ENCODE measurements at places on chromosomes 7 and 10.
A peak's percentile ranks its signal among the peaks of the same experiment; 100 is the strongest.

GRCh38 chr7:24378871-24379616, 95.1 kb downstream of the NPY start:
- DNase-seq = no peak

DNA sequence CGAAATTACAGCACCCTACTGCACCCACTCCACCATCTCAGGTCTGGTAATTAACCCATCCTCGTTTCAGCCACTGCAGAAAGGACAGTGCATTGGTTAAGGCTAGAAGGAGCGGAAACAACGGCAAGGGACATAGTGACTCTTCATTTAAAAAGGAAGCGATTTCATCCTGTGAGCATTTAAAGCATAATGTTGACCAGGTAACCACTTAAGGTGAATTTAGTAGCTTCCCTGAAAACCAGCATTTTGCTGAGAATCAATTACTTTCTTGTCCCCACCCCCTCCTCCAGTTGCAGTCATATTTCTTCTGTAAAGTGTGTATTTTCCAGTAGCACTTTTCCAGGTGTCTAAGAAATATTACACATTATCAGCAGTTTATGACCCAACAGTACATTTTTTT, 821 bp upstream of the JAZF1 start:
- DNase-seq = no peak

GRCh38 chr7:106345421-106346166, 60.8 kb upstream of the NAMPT start:
- DNase-seq = no peak

- DNase-seq = peak; percentile 44
Observed at GRCh38 chr7:159015454-159016410, 128.9 kb downstream of the VIPR2 start.

GRCh38 chr10:114647545-114648138, 10.4 kb downstream of the ABLIM1 start:
- no peak for DNase-seq

GRCh38 chr10:120613180-120613579, 156.2 kb downstream of the PLPP4 start:
- DNase-seq = no peak

GRCh38 chr7:39054731-39055130, 77.0 kb downstream of the POU6F2 start:
- peak; percentile 15 for DNase-seq

- DNase-seq = peak; percentile 91
Observed at GRCh38 chr7:21253740-21254687, 173.9 kb upstream of the SP4 start.

GRCh38 chr7:16982640-16983350, 101.0 kb upstream of the AGR3 start:
- peak; percentile 57 for DNase-seq

- DNase-seq = no peak
Observed at GRCh38 chr10:124589491-124590041, 127.9 kb downstream of the LHPP start.

GRCh38 chr10:77251297-77252013, 386.2 kb downstream of the KCNMA1 start:
- DNase-seq = peak; percentile 70

GRCh38 chr7:17654940-17655339, 285.4 kb downstream of the SNX13 start:
- no peak for DNase-seq

GRCh38 chr7:12297283-12298108, 86.4 kb downstream of the TMEM106B start:
- DNase-seq = peak; percentile 66

DNA sequence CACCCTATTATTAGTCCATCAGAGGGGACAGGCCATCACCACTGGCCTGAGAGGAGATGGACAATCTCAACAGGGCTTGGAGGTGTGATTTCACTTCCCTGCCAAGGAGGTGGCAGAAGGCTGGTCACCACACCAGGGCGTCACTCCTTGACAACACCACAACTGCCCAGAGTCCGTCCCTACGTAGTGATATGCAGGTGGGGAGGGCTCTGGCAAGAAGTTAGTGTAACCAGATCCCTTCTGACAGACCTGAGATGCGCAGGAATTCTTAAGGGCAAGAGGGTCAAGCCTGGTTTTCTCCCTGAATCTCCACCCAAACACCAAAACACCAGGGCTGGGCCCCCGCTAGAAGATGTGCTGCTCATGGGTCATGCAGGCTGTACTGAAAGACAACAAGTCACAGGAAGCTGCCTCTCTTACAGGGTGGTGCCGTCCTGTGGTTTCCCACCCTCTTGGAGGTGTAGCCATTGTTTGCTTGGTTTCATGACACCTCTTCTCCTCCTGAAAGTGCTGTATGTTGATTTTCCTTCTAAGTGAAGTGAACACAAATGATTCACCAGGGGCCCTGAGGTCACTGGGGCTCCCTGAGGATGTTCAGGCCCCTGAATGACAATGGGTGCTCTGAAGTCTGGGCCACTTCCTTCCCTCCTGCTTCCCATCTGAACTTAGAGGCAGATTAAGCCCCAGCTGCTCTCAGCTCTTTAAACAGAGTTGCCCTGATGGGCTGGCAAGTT, 27.1 kb downstream of the ATXN7L1 start:
- peak; percentile 94 for DNase-seq

DNA sequence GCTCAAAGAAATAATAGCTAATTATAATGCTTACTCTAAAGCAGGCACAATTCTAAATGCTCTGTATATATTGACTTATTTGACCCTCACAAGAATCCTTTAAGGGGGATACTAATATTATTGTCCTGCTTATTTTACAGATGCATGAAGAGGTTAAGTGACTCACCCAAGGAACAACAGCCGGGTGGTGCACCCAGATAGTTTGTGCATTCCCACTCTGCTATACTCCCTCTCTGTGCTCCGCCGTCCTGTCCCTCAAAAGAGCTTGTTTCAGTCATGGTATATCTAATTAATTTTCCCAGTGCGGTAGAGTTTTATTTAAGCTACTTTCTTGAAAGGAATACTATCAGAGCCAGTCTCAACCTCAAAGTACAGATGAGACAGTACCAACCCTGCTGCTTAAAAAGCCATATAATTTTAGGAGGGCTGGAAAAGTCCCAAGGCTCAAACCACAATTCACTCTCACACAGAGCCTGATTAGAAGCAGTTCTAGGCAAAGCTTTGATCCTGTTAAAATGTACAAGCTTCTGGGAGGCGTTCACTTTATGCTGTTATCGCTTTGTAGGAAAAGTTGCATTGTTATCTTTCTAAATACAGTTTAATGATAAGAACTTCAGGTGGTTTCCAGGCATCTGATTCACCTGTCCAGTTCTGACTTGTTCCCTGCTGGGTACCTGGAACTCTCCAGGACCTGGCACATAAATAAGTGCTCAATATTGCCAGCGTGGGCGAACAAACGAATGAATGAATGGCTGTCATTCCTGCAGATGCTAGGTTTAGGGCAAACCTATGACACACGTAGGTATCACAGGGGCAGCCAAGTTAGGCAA, 261.5 kb upstream of the KLF14 start:
- no peak for DNase-seq

- no peak for DNase-seq
Observed at GRCh38 chr7:141575654-141576448, 24.6 kb downstream of the AGK start.

DNA sequence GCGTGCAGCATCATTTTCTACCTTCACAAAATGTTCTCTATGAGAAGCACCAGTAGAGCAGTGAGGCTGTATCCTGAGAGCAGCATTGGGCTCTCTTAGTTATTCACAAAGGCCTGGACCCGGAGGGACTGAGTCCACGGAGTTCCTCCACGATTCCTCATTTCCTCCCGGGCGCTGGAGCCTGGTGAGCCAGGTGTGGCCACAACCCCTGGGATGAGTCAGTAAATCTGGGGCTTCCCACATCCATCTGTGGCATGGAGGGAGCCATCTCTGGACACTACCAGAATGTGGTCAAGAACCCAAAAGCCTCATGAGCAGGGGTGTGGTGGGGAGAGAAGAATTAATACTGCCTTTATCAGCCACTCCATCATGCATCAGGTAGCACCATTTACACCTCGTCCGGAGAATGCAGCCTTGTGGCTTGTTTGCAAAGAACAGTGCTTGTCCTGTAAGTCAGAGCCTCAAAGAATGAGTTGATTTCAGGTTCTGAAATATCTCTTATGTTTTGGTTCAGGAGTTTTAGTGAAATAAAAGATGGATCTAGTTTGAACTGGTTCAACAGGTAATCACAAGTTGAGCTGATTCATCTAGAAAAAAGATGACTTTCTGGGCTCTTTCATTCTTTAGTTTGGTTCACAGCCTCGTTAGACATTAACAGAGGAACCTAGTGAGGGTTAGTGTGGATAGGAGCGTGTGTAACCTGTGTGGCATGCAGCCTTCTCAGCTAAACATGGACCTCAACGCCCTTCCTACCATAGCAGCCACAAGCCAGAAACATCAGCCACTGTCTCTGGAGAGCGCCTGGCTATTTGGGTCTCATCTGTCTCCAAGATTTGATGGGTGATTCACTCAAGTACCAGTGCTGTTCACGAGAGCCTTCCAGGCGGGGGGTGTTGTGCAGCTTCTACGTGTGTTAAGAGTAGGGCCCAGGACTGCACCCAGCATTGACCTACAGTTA, 95.2 kb downstream of the WDR37 start:
- no peak for DNase-seq

- DNase-seq = peak; percentile 85
Observed at GRCh38 chr10:109969760-109970346, 37.9 kb upstream of the ADD3 start.

DNA sequence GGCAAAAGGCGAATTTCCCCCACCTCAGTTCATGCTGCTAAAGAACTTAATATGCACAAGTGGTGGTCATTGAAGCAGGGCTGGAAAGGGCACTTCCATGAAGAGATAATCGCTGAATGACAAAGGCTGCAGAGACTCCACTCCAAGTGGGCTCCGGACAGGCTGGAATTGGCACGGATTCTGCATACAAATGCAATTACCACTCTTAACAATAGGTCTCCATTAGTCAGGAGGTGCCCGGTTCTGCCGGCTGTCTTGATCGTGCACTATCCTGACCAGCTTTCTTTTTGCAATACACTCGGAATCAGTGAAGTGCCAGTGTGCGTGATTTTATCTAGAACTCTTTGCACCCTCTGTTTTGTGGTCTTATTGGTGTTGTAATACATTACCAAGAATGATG, 49.7 kb downstream of the INSYN2A start:
- DNase-seq = no peak

GRCh38 chr7:131107337-131108211, 220.1 kb upstream of the MKLN1 start:
- peak; percentile 79 for DNase-seq

DNA sequence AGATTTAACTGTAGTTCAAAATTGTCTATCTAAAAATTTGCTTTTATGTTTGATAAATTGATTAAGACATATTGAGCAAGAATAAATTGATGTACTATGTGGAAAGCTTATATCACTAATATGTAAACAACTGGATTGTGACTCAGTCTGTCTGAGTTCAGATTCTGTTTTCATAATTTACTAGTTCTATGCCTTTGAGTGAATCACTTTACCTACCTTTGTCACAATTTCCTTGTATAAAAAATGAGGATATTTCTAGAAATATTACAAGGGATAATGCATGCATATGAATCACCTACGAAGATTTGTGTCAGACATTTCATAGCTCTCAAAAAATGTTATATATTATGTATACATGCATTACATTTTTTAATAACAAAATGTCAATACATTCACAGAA, 245.1 kb upstream of the ZWINT start:
- no peak for DNase-seq

- DNase-seq = no peak
Observed at GRCh38 chr10:88920198-88920597, 32.4 kb downstream of the ACTA2 start.

DNA sequence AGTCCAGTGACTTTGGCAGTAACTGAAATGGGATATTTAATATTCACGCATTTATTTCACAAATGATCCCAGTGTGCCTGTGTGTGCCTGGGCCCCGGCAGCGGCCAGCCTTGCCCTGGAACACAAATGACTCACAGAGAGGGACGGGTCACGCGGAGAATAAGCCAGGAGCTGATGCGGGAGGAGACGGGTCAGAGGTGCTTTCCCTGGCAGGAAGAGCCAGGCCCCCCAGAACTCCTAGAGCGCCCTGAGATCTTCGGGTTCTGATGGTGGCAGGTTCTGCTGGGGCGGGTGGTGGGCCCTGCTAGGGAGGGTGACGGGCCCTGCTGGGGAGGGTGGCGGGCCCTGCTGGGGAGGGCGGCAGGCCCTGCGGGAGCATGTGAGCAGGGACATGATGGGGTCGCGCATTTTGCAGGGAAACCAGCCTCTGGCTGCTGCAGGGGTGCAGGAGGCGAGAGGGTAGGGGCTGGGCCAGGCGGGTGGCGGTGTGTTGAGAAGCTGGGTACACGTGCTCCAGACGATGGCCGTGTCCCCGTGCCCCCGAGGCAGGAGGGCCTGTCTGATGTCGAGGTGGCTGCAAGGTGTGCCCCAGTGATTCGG, 84.2 kb upstream of the DIP2C start:
- DNase-seq = no peak

DNA sequence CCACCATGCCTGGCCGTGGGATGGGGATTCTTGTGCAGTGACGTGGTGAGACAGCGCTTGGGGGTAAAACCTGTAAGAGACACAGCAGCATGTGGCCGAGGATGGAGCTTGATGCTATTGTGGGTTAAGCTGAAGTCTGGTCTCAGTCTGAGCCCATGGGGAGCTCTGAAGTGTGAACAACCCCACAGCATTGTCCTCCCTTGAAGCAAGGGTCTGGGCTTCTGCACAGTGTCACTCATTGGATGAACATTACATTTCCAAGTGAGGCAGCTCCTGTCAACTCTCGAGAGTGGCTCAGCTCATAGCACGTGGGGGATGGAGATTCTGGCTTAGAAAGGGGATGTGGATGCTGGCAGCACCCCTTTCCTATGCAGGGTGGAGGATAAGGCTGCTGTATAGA, 32.2 kb upstream of the ZNF438 start:
- DNase-seq = no peak

GRCh38 chr10:21173802-21174714, 276.9 kb upstream of the NEBL start:
- DNase-seq = peak; percentile 77

DNA sequence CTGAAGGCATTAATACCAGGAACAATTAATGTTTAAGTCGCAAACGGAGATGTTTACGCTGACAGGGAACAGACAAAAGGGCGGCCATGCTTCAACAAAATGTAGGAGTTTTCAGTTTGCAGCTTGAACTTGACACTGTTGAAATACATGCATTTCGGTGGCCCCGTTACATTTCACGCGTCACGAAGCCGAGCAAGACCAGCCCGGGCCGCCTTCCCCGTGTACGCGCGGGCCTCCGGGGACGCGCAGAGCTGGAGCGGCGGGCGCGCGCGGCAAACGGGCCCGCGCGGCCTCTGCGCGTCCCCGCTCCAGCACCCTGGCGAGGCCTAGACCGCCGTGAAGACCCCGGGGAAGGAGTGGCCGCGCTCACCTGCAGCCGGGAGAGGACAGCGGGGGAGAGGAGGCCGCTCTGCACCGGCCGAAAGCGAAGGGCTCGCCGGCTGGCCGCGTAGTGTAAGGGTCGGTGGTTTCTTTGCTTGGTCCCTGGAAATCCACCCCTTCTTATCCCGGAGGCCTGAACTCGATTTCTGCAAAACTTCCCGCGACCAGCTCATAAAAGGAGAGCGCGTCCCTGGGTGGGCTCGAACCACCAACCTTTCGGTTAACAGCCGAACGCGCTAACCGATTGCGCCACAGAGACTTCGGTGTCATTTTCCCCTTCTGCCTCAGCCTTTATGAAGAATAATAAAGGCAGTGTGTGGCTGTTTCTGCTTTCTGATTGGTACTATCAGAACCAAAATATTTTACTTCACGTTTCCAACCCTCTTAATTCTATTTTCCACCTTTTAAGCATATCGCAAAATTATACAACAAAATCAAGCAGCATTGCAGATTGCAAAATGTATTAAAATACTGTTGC, 11.4 kb upstream of the EBLN1 start:
- DNase-seq = peak; percentile 97

Measured in mesendoderm (in vitro differentiated cells).